NCI-H187 (cell line): ENCODE measurements at places on chromosomes 2 and 18.
A peak's percentile ranks its signal among the peaks of the same experiment; 100 is the strongest.

DNA sequence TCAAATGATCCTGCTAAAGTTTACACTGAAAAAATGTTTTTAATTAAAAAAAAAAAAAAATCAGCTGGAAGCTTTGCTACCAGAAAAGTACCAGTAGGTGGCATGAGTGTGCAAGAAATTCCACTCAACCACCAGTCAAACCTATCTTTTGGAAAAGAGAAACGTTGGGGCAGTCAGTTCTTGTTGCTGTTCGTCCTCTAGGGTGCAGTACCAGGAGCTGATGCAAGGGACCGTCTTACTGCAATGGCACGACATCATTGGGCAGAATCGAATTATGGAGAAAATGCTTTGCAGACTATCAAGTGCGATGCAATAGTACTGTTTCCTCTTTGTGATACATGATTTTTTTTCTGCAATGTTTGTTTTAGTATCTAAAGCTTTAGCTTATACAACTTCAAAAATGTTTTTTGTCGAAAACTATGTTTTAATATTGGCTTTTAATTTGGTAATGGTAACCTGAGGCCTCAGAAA, 18.3 kb downstream of the YPEL5 start:
- peak; percentile 30 for DNase-seq

DNA sequence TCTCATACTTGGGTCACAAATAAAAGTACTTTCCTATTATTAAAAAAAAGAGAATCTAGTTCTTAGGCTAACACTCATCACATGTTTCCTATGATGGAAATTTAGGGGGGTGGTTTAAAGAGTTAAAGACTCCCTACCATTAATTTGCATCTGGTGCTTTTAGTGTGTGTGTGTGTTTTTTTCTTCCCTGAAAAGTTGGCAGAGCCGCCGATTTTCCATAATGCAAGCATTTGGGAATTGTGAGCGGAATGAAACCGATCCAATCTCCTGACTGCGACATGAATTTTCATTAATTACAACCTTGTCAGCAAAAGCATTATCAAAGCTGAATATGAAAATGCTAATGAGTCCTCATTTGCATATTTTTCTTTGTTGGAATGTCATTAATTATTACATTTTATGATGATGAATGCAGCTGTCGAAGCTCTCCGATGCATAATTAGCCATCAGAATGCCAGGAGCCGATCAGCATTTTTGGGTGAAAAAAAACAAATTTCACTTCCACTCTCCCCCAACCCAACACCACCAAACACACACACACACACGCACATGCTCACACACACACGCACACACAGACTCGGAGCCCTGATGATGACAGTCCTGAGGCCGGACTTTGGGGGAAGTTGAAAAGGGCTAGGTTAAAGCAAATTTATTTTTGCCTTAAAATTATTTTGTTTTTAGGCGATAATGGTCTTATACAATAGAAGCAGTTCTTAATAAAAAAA, 165.4 kb downstream of the TCF4 start:
- no peak for DNase-seq

DNA sequence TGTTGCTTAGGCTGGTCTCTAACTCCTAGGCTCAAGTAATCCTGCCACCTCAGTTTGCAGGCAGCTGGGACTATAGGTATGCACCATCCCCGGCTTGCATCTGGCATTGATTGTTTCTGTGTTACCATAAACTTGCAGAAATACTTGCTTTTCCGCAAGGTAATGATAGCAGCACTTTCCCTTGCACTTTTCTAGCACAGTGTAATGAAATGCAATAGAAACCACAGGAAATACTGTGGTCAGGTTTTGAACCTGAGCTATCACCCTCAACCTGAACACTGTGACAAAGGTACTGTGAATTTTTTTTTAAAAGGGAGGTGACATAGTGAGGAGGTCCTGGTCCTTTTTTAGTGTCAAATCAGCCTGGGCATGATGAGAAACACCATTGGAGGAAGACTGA, 38.3 kb downstream of the DHRS9 start:
- DNase-seq: no peak

DNA sequence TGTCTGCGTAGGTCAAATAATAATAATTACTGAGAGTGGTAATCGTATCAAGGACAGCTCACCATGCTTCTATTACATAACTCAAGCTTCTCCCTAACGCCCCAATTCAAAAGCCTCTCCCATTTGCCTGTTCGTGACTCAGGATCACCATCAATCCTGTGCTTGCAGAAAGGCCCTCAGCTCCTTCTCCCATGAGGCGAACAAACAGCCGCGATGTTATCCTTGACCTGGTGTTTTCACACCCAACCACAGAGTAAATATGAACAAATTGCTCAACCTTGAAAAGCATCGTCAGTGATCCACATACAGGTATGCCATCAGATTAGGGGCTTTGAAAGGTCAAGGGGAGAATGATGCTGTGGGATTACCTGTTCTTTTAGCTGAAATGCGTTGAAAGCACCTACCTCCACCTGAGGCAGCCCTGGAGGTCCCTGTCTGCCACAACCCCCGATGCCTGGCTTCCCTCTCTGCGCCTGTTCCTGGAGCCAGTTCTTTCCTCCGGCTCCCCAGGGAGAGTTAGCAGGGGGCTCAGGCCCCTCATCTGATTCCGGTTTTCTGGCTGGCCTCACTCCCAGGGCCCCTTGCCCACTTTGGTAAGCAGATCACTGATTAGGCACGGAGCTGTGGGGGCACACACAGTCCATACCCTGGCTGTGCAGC, 39.1 kb upstream of the ODC1 start:
- no peak for DNase-seq

DNA sequence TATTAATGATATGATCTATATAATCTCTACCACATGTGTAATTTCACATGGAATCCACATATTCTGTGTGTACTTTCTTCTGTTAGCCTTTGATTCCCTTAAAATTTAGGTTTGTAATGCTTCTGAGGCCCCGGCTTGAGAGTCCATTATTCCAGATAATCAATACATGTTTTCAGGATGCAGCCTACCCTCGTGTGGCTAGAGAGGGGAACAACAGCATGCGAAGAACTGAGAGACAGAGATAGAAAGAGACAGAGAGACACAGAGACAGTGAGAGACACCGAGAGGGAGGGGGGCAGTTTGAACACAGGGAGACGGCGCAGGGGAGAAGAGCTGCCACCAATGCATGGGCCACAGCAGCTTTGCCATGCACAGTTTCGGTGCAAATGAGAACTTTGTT, 185.4 kb downstream of the SNTG2 start:
- DNase-seq: no peak

DNA sequence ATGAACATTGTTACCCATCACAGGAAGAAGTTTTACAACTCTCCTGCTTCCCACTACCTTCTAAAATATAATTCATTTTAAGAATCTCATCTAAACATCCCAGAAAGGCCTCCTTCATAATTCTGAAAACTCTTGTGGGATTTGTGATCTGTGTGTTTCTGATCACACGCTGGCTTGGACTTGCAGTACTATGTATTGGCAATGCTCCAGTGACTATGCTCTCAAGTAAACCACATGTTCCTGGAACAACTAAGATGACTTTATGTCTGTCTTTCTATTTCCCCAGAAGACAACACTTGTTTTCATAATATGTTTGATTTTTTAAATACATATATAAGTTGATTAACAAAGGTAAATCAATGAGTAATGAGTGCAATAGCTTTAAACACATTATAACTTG, 376.6 kb upstream of the NETO1 start:
- no peak for DNase-seq

- no peak for DNase-seq
These were observed 23.0 kb upstream of the SPAG16 start for GRCh38 chr2:213261237-213261636.

- DNase-seq: no peak
These were observed 235.1 kb upstream of the ZNF804A start for GRCh38 chr2:184363213-184363612.

DNA sequence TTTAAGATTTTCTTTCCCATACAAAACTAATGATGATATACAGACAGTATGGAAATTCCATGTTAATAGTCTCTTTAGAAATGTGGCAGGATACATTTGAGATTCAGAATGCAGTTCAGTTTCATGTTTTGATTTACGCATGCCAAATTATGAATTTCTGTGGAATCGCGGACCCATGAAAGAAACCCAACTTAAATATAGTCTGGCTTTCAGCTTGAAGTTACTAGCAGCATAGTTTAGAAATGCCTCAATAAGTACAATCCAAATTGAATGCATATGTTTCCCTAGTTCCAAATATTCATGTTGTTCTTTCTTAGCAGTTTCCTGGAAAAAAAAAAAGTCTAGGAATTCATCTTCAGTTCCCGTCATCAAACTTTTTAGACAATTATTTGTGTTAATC, 164.1 kb upstream of the RASGRP3 start:
- DNase-seq: no peak

GRCh38 chr2:102489646-102490045, 16.6 kb downstream of the SLC9A4 start:
- no peak for DNase-seq

GRCh38 chr2:180730976-180731375, 249.4 kb upstream of the UBE2E3 start:
- no peak for DNase-seq

GRCh38 chr2:157596992-157597681, 31.5 kb downstream of the ACVR1C start:
- no peak for DNase-seq

DNA sequence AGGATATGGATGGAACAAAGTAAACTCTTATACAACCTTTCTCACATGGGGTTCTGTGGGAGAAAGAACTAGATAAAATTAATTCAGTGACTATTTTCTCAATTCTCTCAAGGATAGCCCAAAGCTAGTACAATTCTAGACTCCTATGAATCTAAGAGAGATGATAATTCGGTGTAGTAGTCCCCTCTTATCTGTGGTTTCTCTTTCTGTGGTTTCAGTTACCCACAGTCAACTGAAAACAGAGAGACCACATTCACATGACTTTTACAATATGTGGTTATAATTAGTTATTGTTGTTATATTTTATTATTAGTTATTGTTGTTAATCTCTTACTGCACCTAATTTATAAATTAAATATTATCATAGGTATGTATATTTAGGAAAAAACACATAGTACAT, 53.5 kb upstream of the C2orf15 start:
- no peak for DNase-seq

- DNase-seq: no peak
These were observed 118.8 kb upstream of the LMAN1 start for GRCh38 chr18:59477849-59478248.

GRCh38 chr18:23574611-23575308, 11.5 kb downstream of the NPC1 start:
- DNase-seq: no peak

DNA sequence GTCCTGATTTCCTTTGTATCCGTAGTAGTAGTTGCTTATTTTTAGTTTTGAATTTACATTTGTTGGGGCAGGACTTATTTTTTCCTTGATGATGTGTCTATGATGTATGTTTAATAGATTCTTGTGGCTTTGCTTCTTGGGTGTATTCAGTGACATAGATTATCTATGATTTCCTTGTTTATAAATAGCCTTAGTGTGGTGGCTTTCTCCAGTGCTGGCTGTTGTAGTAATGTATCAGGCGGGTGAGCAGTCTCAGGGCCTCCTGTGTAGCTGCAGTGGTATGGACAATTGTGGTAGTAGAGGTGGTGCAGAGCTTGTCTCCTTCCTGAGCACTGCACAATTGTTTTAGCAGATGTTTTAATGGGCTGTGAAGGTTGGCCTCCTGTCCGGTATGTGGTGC, 60.5 kb downstream of the SMCHD1 start:
- no peak for DNase-seq

DNA sequence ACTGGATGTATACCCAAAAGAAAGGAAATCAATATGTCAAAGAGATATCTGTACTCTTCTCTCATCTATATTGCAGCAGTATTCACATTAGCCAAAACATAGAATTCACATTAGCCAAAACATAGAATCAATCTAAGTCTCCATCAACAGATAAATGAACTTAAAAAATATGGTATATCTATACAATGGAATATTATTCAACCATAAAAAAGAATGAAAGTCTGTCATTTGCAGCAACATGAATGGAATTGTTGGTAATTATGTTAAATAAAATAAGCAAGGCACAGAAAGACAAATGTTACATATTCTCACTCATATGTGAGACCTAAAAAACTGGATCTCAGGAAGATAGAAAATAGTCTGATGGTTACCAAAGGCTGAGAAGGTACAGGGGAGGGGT, 212.1 kb upstream of the ZC3H15 start:
- no peak for DNase-seq

DNA sequence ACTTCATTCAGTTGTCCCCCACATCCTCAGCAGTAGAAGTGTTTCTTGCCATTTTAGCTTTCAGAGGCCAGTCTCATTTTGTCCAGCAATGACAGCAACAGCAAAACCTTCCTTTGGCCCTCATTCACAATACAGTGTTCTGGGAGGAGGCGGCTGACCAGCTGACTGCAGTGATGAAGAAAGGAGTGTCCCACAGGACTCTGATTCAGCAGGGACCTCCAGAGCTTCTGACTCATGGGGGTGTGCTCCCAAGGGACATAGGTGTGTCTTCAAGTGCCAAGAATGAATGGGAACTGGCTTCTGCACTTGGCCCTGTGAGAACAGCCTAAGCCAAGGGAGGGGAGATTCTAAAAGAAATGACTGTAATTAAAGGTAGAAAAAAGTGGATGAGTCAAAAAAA, 147.0 kb upstream of the PELI1 start:
- no peak for DNase-seq

- DNase-seq: no peak
These were observed 15.0 kb upstream of the BMPR2 start for GRCh38 chr2:202361108-202361507.

DNA sequence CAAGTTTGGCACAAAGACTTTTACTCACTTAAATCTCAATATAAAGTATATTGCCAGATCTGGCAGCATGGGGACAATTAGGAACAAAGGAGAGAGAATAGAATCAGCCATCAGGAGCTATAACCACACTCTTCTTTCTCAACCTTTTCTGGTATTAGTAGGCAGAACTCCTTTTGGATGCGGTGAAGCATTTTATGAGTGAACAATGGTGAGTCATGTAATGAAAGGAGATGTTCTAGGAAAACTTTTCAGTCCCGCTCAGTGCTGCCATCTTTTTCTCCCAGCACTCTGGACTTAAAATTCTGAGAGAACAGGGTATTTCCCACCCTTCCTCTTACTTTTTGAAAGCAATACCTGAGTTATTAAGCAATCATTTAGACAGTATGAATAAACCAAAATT, 32.2 kb downstream of the PLEKHA3 start:
- DNase-seq: no peak

GRCh38 chr2:2581331-2582159, 250.5 kb upstream of the MYT1L start:
- no peak for DNase-seq

DNA sequence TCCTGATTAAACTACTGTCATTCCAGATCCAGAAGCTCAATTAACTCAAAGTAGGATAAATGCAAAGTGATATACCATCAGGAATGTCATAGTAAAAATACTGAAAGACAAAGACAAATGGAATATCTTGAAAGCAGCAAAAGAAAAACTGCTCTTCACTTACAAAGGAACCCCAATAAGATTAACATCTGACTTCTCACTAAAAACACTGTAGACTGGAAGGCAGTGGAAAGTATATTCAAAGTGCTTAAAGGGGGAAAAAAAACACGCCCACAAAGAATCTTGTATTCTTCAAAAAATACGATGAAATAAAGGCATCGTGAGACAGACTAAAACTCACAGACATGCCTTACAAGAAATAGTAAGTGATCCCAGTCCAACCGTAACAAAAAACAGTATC, 195.7 kb downstream of the DOK6 start:
- no peak for DNase-seq
